ENCODE measurements at places on chromosomes 13 and 19.

DNA sequence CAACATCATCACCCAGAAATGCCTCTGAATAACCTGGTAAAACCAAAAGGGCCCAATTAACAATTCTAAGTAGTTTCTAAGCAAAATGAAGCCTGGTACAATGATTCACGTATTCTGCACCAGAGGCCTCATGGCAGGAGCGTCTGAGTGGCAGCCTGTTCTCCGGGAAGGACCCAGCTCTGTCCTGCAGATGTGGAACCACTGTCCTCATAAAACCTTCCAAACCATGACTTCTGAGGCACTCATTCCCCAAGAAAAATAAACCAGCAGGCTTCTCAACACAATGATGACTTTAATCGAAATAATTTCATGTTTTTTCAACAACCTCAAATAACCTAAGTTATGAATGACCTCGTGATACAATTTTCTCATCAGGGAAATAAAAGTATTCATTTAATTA, 89.9 kb downstream of the STK24 start:
- no peak for DNase-seq

- no peak for DNase-seq
These were observed 42.7 kb downstream of the ACTN4 start for GRCh38 chr19:38690146-38690545.

GRCh38 chr13:97364031-97364430, 69.9 kb upstream of the RAP2A start:
- no peak for DNase-seq

- DNase-seq, result no peak
These were observed 3.7 kb downstream of the TINCR start for GRCh38 chr19:5563935-5564612.

- DNase-seq, result no peak
These were observed 3.6 kb upstream of the HAMP start for GRCh38 chr19:35278578-35279284.

DNA sequence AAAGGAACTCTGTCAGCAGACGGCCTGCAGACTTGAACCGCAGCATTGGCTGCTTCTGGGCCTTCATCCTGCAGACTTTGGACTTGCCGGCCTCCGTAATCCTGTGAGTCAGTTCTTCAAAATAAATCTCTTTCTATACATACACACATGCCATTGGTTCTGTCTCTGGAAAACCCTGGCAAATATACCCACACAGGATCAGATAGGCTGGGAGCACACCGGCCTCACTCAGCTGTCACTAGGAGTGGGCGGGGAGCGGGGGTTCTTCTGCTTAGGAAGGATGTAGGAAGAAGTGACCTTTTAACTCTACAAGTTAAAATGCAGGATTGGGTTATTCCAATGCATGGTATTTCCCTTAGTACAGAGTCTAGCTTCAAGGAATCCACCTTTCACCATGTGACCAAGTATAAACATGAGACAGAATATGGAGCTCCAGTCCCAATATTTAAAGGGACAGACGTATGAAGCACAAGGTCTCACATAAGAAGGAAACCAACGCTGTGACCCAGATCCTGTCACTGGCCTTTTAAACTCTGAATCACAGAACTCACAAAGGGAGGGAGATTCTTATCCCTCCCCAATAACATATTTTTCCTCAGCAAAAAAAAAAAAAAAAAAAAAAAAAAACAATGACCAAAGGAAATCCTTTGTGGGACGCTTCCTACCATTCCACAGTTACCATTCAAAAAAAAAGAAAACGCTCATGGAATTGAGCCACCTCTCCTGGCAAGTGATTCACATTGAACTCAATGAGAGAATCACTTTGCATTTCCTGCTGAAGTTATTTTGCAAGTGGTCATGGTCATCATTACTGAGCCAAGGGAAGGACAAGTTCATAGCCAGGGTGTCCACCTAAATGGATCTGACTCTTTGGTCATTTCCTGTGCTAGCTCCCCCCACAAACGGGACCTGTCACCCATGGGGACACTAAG, 352.9 kb downstream of the FOXO1 start:
- no peak for DNase-seq

- DNase-seq, result no peak
These were observed 8.5 kb downstream of the SOX21 start for GRCh38 chr13:94703721-94704314.

- DNase-seq, result no peak
These were observed 2.2 kb upstream of the SERTAD3 start for GRCh38 chr19:40446263-40446784.

DNA sequence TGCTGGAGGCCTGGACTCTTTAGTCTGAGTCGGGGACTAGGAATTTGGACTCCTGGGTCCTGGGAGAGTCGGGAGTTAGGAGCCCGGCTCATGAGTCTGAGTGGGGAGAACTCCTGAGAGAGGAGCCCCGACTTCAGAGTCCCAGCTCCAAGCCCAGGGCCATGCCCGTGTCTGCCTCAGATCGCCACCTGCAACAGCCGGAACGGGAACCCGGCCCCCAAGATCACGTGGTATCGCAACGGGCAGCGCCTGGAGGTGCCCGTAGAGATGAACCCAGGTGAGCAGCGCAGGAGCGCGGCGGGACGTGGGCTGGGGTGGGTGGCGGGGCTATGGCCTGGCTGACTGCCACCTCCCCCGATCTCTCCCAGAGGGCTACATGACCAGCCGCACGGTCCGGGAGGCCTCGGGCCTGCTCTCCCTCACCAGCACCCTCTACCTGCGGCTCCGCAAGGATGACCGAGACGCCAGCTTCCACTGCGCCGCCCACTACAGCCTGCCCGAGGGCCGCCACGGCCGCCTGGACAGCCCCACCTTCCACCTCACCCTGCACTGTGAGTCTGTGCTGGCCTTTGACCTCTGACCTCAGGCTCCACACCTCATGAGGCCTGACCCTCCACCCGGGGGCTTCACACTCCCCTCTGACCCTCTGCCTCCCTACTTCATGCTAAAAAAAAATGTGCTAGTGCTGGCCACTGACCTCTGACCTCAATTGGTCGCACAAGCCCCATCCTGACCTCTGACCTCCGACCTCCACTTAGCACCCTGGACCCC, 4.4 kb downstream of the BCAM start:
- DNase-seq, result no peak

All from T-helper 9 cell (primary cell).